Cerebellar nuclear complex (tissue), 1 donor: ENCODE measurements at places on chromosomes 13 and 19.

GRCh38 chr13:91242652-91243051 is 104.8 kb upstream of the MIR17HG start:
- no peak for DNase-seq

DNA sequence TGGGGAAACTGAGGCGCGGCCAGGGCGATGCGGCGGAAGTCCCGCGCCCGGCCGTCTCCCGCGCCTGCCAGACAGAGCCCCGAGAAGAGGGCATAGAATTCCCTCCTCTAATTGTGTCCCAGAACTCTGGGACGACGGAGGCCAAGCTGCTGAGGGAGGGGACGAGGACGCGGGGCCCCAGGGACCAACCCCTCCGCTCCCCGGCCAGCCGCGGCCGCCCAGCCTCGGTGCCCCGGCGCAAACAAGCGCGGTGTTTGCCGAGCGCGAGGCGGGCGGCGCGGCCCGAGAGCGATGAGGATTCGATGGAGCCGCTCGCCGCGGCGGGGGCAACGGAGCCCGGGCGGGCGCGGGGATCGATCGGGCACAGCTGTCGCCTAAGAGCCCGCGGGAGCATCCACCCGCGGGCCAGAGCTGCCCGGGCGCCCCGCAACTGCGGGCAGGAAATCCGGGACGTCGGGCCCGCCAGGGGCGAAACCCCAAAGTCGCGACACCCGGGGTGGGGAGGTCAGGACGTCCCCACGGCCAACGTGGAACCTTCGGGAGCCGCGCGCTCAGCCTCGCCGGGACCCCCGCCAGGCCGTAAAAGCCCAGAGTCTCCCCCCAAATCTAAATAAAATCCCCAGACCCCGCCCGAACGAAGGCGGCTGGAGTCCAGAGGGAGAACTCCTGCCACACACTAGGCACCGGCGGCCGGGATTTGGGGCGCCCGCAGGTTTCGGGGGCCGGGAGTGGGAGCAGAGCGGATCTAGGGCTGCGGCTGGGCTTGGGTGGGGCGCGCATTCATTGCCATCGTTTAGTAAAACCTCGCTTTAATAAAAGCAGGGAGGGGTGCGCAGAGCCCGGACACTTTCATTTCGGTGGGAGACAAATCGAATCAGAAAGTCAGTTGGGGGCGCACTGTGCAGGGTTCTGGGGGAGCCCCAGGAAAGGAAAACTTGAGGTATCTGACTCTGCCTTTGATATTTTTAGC is 3.6 kb upstream of the ONECUT3 start:
- DNase-seq, result no peak

GRCh38 chr19:46746281-46747057 is at the start of gene STRN4:
TSS of gene STRN4 (minus strand) at chr19:46746450. CDS start at chr19:46746430, 20 bp downstream.
- DNase-seq, result no peak

DNA sequence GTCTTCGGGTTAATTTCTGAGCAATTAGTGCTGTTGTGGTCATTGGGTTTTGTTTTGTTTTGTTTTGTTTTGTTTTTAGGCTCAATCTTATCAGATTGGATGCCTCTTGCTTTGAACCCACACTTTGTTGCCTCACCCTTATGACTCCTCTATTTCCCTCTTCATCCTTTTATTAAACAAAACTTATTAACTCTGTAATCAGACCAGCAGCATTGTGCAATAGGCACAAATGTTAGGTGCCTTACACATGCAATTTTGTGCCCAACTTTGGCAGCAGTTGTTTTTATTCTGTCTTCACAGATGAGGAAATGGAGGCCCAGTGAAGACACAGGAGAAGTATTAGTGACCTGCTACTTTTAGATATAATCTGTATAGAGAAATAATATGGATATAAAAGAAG is 377.7 kb downstream of the KCNRG start:
- DNase-seq, result no peak

DNA sequence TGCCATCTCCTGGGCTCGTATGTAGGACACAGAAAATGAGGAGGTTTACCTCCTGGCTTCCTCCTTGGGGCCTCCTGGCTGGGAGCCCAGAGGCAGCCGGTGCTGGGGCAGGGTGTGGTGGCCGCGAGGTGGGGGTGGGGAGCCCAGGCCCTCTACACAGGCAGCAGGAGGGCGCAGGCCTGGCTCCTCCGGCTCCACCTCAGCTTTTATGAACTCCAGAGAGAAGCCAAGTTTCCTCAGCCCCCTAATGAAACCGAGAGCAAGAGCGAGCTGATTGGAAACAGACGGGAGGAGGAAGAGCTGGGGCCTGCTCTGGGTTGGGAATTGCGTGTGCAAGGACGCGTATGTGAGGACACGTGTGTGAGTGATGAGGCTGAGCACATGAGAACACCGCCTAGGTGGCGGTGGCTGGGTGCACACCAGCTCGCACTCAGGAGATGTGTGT is 23.1 kb downstream of the LYL1 start:
- no peak for DNase-seq

- DNase-seq, result no peak
These were observed 54.0 kb upstream of the POSTN start for GRCh38 chr13:37652596-37652995.
